Naive thymus-derived CD8-positive, alpha-beta T cell (primary cell): ENCODE measurements at places on chromosomes 1 and 21. TPM values are rescaled to one million over a fixed set of nuclear protein-coding genes. Genes with fewer than 3 reads are reported as not detected.

- H3K4me1 ChIP-seq, result no peaks in the 10 kb centered on the region
- H3K27me3 ChIP-seq, result peaks cover 22% of the 10 kb centered on the region
- H3K36me3 ChIP-seq, result no peaks in the 10 kb centered on the region
- no peak for DNase-seq
- no peak overlapping the region for H3K27ac ChIP-seq
- no peak overlapping the region for H3K4me3 ChIP-seq
These were observed 1.1 kb upstream of the KCNJ15 start for GRCh38 chr21:38255571-38256117.

GRCh38 chr21:31394309-31394708 is 50.2 kb upstream of the TIAM1 start:
- H3K4me3 ChIP-seq, result peak overlapping the region; percentile 55
- no peaks in the 10 kb centered on the region for H3K27me3 ChIP-seq
- DNase-seq, result no peak
- peak overlapping the region; percentile 91 for H3K27ac ChIP-seq
- H3K4me1 ChIP-seq, result peaks cover 55% of the 10 kb centered on the region
- H3K36me3 ChIP-seq, result no peaks in the 10 kb centered on the region

LCE3E gene
- total RNA-seq, result not detected

DNA sequence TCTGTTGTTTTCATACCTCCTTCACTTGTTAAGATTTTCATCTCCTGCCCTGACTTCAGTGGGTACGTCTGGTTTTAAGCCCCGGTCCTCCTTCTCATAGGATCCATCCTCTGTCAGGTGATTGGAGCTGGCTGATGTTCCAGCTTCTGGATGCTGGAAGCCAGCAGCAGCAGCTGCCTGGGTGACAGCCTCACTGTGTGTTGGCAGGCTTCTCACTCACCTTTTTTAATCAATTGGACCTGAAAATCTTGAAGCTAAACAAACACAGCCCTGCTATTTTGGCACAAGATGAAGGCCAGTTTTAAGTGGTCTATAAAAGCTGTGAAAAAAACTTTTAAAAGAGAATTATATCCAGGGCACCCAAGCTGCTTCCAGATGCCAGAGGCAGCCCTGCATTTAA is 181.0 kb downstream of the DISC1 start:
- peaks cover 41% of the 10 kb centered on the region for H3K36me3 ChIP-seq
- no peak for DNase-seq
- H3K27me3 ChIP-seq, result no peaks in the 10 kb centered on the region
- no peaks in the 10 kb centered on the region for H3K4me1 ChIP-seq
- H3K4me3 ChIP-seq, result no peak overlapping the region
- no peak overlapping the region for H3K27ac ChIP-seq

KRTAP13-2 gene
- total RNA-seq, result not detected

GRCh38 chr21:37367703-37368540 is 1.3 kb downstream of the DYRK1A start:
- H3K27me3 ChIP-seq, result no peaks in the 10 kb centered on the region
- peak overlapping the region; percentile 92 for H3K27ac ChIP-seq
- H3K36me3 ChIP-seq, result peaks cover 5% of the 10 kb centered on the region
- DNase-seq, result peak; percentile 23
- H3K4me1 ChIP-seq, result peaks cover 59% of the 10 kb centered on the region

AGO1 gene
- 27.7 TPM for total RNA-seq

LRRC3 gene
- total RNA-seq, result 0.88 TPM

KCND3 gene
- not detected for total RNA-seq

- no peak overlapping the region for H3K4me3 ChIP-seq
- no peaks in the 10 kb centered on the region for H3K27me3 ChIP-seq
- no peaks in the 10 kb centered on the region for H3K36me3 ChIP-seq
- no peak overlapping the region for H3K27ac ChIP-seq
- peaks cover 9% of the 10 kb centered on the region for H3K4me1 ChIP-seq
- no peak for DNase-seq
These were observed 32.1 kb downstream of the CENPF start for GRCh38 chr1:214635086-214635485.

GRCh38 chr21:34606051-34606450 is 8.9 kb downstream of the RCAN1 start:
- H3K27me3 ChIP-seq, result no peaks in the 10 kb centered on the region
- H3K27ac ChIP-seq, result no peak overlapping the region
- H3K36me3 ChIP-seq, result no peaks in the 10 kb centered on the region
- H3K4me1 ChIP-seq, result peaks cover 6% of the 10 kb centered on the region
- no peak for DNase-seq
